ENCODE measurements at places on chromosomes 1 and 21.

DNA sequence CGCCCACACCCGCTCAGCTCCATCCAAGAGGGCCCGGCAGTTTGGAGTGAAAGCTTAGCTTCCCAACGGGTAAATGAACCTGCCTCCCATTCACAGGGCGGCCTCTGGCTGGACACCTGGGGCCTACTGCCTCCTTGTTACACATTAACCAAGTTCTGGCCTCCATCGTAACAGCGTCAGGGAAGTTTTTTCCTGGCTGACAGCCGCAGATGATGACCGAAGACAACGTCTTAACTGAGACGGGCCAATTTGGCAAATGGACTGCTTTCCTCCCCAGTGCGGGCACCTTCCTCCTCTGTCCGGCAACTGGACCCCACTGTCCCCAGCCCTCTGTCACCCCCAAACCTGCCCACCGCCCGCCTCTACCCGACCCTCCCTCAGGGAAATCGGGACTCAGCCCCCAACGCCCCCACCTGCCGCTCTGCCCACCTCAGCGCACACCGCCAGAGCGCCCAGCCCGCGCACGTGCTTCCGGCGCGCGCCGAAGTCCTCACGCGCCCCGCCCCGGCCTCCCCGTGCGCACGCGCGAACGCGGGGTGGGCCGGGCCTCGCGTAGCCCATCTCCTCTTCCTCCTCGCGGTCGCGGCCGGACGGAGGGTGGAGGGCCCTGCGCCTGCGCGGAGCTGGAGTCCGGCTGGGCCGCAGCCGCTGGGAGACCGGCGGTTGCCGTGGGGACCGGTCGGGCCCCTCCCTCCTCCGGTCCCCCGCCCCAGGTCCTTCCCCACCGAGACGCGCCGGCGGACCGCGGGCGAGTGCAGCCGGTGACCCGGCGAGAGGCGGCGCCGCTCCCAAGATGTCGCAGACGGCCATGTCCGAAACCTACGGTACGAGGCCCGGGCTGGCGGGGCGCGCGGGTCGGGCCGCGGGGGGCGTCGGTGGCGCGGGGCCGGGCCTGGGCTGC is at the start of gene RAB4A:
RAB4A (plus strand) TSS at position 565 of the 901 bp plus-strand sequence; CDS start at position 794, 229 bp downstream.
- DNase-seq = peak; percentile 91

DNA sequence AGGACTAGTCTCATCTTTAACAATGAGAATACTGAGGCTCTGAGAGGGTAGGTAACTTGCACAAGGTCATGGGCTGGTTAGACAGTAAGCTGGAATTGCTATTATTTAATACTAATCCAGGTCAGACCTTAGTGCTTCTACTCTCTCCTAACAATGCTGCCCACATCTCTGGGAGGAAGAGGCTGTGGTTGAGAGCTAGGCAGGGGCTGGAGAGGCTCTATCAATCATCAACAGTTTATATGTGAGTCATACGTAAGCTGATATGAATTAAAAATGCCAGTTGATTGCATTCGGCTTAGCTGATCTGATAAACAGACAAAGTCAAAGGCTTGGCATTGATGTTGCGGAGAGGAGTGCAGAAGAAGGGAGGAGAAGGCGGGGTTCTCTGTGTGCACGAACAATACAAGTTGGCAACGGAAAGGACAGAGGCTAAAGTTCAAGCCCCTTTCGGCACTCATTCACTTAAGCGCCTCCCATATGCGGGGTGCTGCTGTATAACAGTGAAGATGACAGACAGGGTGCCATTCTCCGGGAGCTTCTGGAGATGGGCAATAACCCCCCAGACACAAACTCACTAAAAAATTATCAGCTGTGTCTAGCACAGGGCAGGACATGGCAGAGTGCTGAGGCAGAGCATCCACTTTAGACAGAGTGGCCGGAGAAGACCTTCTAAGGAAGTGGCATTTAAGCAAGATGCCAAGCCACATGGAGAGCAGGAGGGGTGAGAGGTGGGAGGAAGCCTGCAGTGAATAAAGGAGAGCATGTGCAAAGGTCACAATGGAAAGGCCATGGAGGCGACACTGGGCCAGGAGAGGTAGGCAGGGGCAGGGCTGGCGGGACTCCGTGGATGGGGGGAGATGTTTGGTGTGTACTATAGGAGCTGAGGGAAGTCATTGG is 195.2 kb downstream of the ZSCAN20 start:
- no peak for DNase-seq

- DNase-seq = peak; percentile 41
Observed at GRCh38 chr1:225962440-225962975, 21.5 kb upstream of the LEFTY2 start.

DNA sequence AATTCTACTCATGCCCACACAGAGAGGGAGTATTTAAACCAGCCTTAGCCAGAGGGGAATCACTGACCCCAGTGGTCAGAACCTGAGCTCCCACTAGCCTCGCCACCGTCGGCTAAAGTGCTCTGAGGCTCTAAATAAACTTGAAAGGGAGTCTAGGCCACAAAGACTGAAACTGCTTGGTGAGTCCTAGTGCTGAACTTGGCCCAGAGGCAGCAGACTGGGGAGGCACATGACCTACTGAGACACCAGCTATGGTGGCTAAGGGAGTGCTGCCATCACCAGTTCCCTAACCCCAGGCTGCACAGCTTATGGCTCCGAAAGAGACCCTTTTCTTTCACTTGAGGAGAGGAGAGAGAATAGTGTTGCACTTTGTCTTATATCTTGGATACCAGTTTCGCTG is 1542.8 kb downstream of the KCNT2 start:
- DNase-seq = no peak

DNA sequence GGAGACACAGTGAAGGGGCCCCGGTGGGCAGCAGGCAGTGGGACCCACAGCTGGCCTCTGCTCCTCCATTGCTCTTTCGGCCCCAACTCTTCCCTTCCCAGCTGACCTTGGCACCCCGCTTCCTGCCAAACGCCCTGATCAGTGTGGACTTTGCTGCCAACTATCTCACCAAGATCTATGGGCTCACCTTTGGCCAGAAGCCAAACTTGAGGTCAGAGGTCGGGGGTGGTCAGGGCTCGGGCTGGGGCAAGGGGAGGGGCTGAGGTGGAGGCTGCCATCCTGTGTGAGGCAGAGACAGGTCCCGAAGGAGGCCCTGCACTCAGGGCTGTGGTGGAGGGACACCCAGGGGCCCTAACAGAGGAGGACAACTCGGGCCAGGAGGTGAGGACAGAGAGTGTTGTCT is 13.7 kb downstream of the PODN start:
- DNase-seq = no peak

- no peak for DNase-seq
Observed at GRCh38 chr1:59731591-59731990, 83.2 kb upstream of the HOOK1 start.

DNA sequence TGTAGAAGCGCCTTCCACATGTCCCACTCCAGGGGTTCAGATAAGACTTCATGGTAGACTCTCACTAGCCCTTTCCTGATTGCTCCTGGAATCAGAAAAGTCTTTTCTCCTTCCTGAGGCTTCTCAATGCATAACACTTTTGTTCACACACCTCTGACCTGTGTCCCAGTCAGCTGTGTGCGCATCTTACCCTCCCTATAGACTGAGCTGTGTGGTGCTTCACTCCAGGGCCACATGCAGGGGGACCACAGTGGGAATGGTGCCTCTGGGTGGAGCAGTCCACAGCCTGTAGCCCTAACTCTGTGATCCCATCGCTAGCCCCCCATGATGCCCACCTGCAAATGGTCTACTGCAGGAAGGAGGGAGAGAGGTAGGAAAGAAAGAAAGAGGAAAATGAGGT is 84.0 kb upstream of the TLR5 start:
- DNase-seq = no peak

GRCh38 chr21:31366825-31367224 is 22.8 kb upstream of the TIAM1 start:
- DNase-seq = peak; percentile 95

- no peak for DNase-seq
Observed at GRCh38 chr1:158327481-158327880, 3.9 kb downstream of the CD1B start.

DNA sequence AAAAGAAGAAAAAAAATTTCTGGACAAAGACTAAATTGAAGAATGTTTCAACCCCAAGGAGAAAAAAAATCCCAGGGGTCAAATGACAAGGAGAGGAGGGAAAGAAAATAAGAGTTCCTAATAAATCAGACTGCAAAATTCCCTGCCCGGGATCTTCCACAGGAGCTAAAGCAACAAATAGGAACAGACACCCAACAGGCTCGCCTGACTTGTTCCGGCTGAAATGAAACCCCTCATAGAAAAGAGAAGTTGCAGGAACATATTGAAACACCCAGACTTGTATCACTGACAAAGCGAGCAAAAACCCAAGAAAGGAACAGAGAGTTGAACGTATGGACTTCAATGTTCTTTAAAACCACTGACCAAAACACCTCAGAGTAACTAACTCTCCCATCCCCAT is 123.0 kb downstream of the TIAM1 start:
- no peak for DNase-seq

DNA sequence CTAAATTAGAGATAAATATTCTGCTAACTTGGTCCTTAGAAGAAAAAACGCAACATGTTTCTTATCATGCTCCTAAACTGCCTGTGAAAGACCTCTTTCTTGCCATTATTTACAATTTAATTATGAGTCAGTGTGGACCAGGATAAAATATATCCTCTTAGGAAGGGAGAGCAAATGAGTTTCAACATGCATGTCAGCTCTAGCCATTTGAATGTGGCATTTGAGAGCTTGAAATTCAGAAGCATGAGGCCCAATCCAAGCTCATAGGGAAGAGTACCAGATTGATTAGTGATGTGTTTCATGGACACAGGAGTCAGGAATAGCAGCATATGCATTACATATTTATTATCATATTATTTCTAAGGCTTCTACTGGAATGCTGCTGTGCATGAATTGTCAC is 39.3 kb downstream of the TBX15 start:
- DNase-seq = no peak

DNA sequence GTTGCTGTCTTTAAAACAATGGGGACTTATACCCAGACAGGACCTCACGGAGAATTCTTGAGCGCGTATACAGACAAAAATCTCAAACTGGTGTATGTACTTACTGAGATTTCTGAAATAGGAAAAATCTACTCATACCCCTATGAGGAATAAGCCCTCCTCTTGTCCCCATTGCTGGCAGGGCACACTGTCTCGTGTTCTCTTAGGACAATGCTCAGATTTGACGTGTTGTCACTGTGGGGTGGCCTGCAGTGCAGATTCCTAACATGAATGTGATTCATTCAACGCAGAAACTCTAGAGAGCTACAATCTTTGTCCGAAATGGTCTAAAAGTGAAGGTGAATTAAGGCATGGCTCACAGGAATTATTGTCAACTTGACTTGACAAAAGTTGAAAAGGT is 31.1 kb upstream of the PDE9A start:
- no peak for DNase-seq

DNA sequence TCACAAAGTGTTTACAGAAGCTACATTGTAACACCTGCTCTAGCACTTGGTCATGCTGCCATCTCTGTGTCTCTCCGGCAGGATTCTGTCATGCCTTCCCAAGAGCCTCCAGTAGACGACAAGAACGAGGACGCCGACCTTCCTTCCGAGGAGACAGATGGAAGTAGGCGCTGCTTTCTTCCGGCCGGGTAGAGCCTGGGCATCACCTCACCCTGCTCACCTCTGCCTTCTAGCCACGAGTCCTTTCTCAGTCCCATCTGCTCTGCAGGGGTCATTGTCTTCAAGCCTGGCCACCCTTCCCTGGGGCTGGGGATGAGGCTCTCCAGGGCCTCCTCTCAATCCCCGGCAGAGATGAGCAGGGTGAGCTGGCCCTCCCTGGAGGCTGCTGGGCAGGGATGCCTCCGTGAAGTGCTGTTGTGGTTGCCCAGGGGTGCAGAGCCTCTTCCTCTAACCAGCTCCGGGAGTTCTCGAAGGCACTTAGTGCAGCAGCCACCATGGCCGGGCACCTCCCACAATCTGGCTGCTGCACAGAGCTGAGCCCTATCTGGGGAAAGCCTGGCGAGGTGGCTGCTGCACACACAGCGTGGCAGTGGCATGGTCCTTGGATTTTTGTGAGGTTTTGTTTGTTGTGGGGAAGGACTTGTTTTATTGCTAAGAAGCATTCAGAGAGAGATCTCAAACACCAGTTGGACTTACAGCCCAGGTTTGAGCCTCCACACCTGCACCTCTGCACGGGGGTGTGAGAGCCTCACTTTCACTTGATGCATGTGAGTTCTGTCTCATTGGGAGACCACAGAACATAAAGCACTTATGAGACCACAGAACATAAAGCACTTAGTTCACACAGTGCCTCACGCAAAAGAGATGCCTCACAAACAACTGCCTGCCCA is 48.4 kb downstream of the FAAP20 start:
- DNase-seq = no peak

DNA sequence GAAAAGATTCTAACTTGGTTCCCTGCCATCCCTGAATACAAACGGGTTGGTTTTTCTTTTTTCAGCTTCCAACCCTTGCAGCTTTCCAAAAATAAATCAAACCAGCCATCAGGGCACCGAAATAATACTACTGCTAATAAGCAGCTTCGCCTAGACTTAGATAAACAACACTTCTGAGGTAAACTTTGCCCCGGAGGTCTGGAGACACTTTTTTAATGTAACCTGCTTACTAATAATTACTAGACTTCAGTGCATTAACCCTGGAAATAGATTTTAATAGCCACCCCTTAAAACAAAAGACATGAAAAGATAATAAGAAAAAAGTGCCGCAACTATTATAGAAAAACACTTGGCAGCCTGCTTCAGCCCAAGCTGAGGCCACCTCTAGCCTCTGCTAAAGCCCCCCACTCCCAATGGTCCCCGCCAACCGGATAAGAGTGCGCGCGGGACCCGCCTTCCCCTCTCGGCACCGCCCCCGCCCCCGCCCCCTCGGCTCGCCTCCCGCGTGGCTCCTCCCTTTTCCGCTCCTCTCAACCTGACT is 405 bp upstream of the GADD45A start:
- no peak for DNase-seq

DNA sequence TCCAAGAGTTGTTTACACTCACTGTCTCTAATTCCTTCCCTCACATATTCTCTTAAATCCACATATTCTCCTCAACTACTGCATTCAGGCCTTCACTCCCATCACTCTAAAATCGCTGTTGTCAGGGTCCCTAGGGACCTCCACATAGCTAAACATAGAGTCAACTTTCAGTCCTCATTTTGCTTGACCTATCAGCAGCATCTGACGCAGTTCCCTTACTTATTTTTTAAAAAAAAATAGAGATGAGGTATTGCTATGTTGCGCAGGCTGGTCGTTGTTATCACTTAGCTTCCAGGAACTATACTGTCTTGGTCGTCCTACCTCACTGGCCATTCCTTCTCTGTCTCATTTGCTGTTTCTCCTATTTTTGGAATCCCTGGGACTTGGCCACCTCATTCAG is 11.7 kb upstream of the PLEKHO1 start:
- no peak for DNase-seq

- DNase-seq = no peak
Observed at GRCh38 chr1:177650947-177651346, 318.9 kb downstream of the SEC16B start.

- DNase-seq = no peak
Observed at GRCh38 chr1:182672487-182672836, 11.9 kb downstream of the RGS8 start.

- peak; percentile 49 for DNase-seq
Observed at GRCh38 chr1:201614262-201615015, 75.5 kb downstream of the NAV1 start.

GRCh38 chr1:34518146-34518699 is 236.6 kb upstream of the GJB5 start:
- DNase-seq = no peak
